GM23248 (cell line): ENCODE measurements at places on chromosomes 6 and 20. TPM values are rescaled to one million over a fixed set of nuclear protein-coding genes. Genes with fewer than 3 reads are reported as not detected.

- H3K36me3 ChIP-seq: no peaks in the 10 kb centered on the region
- DNase-seq: no peak
- H3K27ac ChIP-seq: no peak overlapping the region
- no peak overlapping the region for H3K4me3 ChIP-seq
- peaks cover 17% of the 10 kb centered on the region for H3K27me3 ChIP-seq
These were observed 188.7 kb downstream of the ZMYND8 start for GRCh38 chr20:47167846-47168245.

- peak; percentile 16 for DNase-seq
- H3K4me1 ChIP-seq: peaks cover 40% of the 10 kb centered on the region
- H3K36me3 ChIP-seq: no peaks in the 10 kb centered on the region
These were observed 47.4 kb downstream of the AIG1 start for GRCh38 chr6:143107911-143108761.

GRCh38 chr6:45457141-45457540 lies 79.4 kb upstream of the SUPT3H start:
- no peak for DNase-seq
- H3K27me3 ChIP-seq: no peaks in the 10 kb centered on the region
- no peak overlapping the region for H3K4me3 ChIP-seq
- H3K36me3 ChIP-seq: peaks cover 9% of the 10 kb centered on the region; the same call in 1 of the 2 replicates

- H3K27ac ChIP-seq: no peak overlapping the region
- H3K36me3 ChIP-seq: peaks cover 12% of the 10 kb centered on the region; the same call in 1 of the 2 replicates
- H3K4me3 ChIP-seq: no peak overlapping the region
- H3K4me1 ChIP-seq: no peaks in the 10 kb centered on the region
- DNase-seq: no peak
These were observed 67.6 kb upstream of the MPC1 start for GRCh38 chr6:166450167-166450873.

GRCh38 chr6:48610846-48611245 lies 499.8 kb upstream of the PTCHD4 start:
- no peaks in the 10 kb centered on the region for H3K4me1 ChIP-seq
- H3K36me3 ChIP-seq: no peaks in the 10 kb centered on the region
- DNase-seq: peak; percentile 1
- no peak overlapping the region for H3K27ac ChIP-seq

DNA sequence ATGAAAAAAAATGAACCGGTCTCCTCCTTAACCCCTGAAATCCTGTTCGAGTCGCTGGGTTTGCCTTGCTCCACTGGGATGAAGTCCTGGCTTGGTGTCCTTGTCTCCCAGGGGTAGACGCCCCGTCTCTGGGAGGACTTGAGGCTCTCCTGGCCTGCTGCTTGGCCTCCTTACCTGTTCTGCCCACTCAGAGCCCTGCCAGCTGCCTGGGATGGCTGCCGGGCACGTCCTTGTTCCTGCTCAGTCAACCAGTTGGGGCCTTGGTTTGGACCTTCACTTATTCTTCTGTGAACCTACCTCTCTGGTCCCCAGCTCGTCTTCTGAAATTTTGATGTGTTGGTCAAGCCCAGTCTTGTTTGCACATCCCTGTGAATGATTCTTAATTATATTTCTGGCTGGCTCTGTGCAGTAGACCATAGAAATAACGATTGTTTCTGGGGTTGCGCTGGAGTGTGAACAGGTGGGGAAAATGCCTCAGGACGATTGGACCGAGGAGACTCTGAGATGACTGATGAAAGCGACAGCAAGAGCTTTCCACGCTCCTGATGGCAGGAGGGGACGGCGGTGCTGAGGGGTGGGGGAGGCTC lies 126.5 kb upstream of the ESR1 start:
- peaks cover 8% of the 10 kb centered on the region for H3K4me1 ChIP-seq
- no peak overlapping the region for H3K4me3 ChIP-seq
- no peaks in the 10 kb centered on the region for H3K36me3 ChIP-seq
- no peaks in the 10 kb centered on the region for H3K27me3 ChIP-seq
- H3K27ac ChIP-seq: no peak overlapping the region
- DNase-seq: no peak

PLCB1 gene
- 12.8 and 14.4 TPM in 2 replicates for total RNA-seq

PTK6 gene
- 0.13 TPM in 1 of 2 replicates, not detected in the other for total RNA-seq

FGD2 gene
- not detected in 2 replicates for total RNA-seq
